ENCODE measurements at places on chromosomes 11 and 22.

DNA sequence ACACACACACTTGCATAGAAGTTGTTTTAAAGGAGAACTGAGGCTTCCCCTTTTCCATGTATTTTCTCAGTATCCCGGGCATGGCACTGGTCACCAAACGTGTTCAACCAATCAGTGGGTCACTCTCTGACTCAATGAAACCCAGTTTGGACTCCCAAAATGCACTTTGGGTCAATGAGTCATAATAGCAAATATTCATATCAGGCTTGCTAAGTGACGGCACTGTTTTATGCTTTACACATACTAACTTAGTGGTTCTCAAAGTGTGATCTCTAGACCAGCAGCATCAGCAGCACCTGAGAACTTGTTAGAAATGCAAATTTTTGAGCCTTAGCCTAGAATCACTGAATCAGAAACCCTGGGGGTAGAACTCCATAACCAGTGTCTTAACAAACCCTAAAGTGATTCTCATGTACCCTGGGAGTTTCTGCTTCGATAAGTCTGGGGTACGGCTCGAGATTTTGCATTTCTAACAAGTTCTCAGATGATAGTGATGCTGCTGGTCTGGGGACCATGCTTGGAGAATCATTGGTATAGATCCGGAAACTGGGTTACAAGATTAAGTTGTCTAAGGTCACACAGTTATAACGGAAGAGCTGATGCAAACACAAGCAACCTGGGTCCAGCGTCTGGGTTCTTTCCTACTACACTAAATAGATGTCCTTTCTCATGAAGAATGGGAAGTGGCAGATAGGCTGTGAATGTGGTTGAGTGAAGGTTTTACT lies 35.6 kb downstream of the ETS1 start:
- no peak for DNase-seq

DNA sequence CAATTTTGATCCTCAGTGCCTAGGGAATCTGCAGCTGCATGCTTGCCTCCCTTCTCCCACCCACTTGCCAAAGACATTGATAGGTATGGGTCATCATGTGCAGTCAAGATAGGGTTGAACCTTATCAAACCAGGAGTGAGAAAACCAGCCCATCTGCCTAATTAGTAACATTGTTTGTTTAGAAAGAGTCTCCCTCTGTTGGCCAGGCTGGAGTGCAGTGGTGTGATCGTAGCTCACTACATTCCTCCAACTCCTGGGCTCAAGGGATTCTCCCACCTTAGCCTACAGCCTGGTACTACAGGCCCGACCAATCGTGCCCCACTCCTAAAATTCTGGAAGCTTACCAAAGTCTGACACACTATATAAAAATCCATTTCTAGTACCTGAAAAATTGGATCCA lies 4.6 kb downstream of the C11orf71 start:
- DNase-seq: no peak

- no peak for DNase-seq
Observed at GRCh38 chr11:75509020-75509720, 16.6 kb downstream of the GDPD5 start.

DNA sequence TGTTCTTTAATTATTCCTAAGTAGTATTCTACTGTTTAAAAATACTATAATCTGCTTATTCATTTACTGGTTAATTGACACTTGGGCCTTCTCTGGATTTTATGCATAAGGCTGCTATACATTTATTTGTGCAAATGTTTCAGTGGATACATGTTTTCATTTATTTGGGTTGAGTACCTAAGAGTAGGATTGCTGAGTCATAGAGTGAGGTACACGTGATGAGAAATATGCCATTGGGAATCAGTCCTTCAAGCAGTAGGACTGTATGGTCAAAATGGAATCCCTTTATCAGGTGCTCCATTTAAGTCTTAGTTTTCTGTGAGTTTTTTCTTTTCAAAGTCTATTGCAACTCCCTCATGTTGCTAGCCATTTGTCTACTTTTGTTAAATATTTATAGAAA lies 275.2 kb upstream of the SORL1-AS1 start:
- DNase-seq: no peak

All from naive thymus-derived CD8-positive, alpha-beta T cell (primary cell).